Brain microvascular endothelial cell (primary cell): ENCODE measurements at places on chromosomes 5 and 9.

DNA sequence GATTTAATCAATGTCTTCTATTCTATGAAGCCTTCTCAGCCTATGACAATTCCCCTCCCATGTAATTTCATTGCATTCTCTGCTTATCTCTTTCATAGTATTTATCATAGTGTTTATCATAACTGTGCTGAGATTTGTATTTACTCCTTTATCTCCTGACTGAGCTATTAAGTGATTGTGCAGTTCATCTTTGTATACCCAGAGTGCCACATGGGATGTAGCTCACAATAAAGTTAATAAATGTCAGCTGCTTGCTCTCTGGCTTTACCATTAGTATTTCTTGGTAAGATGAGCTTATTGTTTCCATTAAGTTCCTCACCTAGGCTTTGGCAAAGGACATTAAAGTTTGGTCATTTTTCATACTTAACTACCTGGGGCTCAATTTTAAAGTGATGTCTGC lies 275.1 kb upstream of the MPDZ start:
- DNase-seq = no peak

- no peak for DNase-seq
These were observed 169.2 kb upstream of the RGMB start for GRCh38 chr5:98604301-98604700.

DNA sequence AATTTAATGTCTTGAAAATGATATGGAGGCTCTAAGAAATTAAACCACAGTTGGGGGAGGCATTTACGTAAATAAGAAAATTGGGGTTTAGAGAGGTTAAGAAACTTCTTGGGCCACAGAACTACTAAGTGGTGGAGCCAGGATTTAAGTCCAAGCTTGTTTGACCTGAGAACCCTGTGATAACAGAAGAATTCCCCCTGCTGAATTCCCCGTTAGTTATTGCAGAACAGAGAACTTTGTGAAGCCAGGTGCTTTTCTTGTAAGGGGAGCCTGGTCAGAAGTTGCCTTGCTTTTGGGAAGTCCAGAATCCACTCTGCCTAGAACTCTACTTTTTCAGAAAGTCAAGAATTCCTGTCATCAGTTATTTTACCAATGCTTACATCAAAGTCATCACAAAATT lies 309.3 kb upstream of the SEMA6A start:
- no peak for DNase-seq

DNA sequence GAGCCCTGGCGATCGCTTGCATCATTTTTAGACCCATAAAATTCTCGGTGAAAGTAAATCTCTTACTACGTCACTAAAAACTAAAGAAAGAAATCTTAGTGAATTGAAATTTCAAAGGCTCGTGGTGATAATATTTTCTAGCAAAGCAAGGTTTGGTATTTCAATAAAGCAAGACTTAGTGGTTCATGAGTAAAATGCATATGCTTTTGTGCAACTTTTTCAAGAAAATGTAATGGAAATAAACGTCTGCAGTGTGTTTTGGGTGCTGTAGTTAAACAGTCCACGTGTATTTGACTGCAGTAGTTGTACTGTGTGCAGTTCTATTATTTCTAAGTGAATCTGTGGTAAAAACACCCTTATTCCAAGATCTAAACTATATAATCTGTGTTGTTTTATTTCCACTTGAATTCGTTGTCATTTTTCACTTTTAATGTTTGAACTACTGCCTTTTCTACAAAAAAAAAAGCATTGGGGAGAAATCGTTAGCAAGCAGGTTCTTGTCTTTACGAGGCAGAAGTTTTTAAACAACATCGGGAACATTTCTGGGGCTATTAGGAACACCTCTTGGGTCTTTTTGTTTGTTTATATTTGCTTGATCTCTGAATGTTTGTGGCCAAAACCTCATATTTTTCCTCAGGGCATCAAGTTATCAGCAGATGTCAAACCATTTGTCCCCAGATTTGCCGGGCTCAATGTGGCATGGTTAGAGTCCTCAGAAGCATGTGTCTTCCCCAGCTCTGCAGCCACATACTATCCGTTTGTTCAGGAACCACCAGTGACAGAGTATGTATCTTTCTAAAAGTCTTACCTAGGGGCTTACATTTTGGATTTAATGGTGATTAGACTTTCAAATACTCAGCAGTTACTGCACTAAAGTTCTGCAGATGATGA lies 960 bp downstream of the SECISBP2 start:
- DNase-seq = no peak

DNA sequence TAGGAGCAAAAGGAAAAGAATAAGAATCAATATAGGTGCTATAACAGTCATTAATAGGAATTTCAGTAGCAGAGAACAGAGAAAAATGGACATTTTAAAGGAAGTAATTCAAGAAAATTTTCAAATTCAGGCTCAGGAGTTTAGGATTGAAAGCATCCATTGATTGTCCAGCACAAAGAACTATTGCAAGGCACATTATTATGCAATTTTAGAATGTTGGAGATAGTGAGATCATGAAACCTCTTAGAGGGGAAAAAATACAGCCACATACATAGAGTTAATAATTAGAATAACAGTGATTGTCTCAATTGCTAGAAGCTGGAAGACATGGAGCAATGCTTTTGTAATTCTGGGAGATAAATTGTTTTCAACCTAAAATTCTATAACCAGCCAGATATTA lies 31.5 kb downstream of the CNTLN start:
- no peak for DNase-seq

- peak; percentile 36 for DNase-seq
These were observed 9.9 kb upstream of the HSPA4 start for GRCh38 chr5:133041910-133042309.

DNA sequence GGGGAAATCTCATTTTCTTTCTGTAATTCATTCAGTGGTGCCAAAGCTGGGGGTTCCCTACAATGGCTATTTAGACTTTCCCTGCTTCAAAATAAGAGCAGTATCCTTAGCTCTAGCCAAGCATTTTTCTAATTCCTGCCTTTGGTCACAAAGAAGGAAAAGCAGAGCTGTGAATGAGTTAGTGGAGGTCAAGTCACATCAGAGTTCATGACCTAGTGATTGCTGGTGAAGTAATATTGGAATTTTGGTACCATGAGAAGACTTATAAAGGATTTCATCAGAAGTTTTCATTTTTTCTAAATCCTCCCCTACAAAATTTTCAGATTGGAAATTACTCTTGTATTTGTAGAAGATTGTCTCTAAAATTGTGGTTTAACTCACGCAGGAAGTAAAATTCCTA lies 28.0 kb downstream of the DNAJC21 start:
- no peak for DNase-seq

DNA sequence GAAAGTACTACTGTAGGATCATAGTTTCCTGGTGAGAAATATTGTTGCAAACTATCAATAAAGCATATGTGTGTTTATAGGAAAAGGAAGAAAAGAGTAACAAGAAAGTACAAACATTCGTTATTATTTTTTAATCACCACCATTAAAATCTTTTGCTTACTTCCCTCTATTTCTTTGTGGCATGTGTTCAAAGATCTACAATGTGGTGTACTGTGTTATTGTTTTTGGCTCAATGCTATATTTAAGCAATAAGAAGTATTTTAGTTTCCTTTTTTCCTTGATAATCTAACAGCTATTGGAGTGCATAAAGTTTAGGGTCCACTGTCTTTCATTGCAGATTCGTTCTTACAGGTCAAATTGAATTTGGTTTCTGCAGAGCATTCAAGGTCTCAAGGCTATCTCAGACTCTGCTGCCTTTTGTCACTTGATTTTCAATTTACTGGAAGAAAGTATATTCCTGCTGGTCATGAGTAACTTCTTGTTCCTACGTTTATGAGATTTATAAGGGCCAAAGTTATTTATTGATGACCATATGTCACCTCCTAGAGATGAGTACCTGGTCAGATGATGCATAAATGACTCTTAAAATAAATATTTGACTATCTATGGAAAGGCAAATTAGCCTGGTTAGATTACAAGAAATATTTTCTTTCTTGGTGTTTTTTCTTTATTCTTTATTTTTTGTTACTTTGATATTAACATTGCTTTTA lies 323.0 kb downstream of the TMEM167A start:
- no peak for DNase-seq

DNA sequence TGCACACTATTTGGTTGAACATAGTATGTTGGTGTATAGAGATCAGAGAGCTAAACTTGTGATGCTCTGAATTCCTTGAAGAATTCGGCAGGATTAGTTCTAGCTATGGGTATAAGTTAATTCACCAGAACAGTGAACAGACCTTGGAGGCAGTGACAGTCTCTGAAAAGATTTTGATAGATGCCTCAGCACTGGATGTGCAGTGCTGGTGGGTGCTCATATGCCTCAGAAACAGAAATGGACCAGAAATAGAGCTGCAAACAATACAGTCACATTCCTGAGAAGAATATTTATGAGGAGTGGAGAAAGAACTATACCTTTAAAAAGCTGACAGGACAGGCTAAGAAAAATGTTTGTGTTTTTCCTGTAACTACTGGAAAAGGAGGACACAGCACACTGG lies 747.7 kb downstream of the KCTD16 start:
- DNase-seq = no peak

- peak; percentile 97 for DNase-seq
These were observed 7.3 kb downstream of the SRFBP1 start for GRCh38 chr5:121968910-121969607.

DNA sequence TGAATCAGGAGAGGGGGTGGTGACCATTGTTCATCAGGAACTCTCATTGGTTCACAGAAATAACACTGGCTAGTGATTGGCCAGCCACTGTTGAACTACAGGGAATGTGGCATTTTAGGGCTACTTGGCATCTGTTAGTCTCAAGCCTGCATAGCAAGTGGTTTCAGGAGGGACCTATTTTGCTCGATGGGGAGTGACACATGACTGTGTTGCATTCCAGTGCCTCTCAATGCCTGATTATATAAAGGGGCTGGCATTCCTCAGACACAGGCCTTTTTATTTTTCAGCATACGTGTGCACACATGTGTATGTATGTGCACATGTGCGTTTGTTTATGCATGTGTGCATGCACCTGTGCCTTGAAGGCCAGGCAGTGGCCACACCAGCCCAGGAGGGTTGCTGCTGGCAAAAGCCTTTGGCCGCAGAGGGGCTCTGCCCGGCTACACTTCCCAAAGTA lies 23.2 kb downstream of the FGD3 start:
- peak; percentile 18 for DNase-seq

GRCh38 chr9:91044354-91044753 lies 242.7 kb downstream of the SYK start:
- no peak for DNase-seq

GRCh38 chr5:40932766-40933165 lies 23.5 kb downstream of the C7 start:
- DNase-seq = no peak

DNA sequence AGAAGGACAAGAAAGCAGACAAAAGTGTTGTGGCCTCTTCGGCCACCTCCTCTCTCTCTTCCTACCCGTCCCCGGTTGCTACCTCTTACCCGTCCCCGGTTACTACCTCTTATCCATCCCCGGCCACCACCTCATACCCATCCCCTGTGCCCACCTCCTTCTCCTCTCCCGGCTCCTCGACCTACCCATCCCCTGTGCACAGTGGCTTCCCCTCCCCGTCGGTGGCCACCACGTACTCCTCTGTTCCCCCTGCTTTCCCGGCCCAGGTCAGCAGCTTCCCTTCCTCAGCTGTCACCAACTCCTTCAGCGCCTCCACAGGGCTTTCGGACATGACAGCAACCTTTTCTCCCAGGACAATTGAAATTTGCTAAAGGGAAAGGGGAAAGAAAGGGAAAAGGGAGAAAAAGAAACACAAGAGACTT lies 2.4 kb downstream of the EGR1 start:
- no peak for DNase-seq

- DNase-seq = no peak
These were observed 517.9 kb upstream of the ITGA1 start for GRCh38 chr5:52269859-52270258.

- no peak for DNase-seq
These were observed 193.1 kb downstream of the GLIS3 start for GRCh38 chr9:4106760-4107143.

DNA sequence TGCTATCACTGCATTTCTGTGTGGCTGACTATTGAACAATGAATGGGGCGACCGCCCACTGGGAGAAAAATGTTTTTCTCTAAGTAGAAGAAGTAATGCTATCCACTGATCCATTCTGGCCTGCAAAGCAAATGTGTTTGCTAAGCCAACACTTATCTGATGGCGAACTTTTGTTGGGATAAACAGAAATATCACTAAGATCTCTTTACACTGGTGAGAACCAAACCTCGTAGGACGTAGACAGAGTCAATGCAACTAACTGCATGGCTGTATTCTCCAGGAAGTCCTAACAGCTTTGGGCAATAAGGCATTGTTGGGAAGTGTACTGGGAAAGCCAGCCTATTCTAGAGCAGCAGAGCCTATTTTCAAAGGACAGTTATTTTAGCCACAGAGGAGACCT lies 77.7 kb downstream of the ANKH start:
- DNase-seq = no peak

DNA sequence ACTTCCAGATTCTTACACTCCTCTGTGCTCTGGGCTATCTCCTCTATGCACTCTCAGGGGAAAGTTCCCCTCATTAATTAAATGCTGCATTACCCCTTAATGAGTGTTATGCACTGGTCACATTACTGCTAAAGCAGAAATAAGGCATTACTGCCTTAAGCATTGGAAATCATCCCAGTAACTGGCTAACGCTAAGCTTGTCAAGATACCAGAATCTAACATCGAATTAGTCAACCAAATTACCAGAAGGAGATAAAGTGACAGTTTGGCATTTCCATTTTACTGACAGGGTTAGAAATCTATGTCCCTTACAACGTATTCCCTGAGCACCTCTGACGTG lies 69.5 kb upstream of the FAM169A start:
- DNase-seq = no peak

DNA sequence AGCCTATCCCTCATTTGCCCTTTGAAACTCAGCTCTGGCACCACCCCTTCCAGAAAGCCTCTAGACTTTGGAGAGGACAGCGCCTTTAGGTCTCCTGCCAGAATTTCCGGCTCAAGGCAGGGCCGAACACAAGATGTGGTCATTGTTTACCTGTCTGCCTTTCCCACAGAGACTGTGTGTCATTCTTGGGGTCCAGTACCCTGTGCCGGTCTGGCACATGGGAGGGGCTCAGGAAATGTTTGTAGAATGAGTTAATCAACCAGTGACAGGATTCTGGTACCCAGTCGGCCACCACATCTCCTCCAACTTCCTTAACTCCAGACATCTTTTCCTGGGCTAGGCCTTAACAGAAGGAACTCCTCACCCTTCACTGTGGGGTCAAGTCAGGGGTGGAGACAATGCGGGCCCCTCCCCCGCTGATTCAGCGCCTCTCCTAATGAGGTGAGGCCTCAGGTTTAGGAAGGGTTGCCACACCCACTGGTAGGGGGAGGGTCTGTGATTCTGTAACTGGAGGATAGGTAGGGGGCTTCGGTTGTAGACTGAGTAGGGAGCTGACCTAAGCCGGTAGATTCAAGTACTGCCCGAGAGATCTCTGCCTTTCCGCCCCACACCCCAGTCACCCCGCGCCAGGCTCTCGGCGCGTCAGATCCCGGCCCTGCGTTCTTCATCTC lies 29.3 kb downstream of the PCDH1 start:
- DNase-seq = peak; percentile 35

GRCh38 chr9:85536514-85536913 lies 205.2 kb downstream of the AGTPBP1 start:
- DNase-seq = no peak

DNA sequence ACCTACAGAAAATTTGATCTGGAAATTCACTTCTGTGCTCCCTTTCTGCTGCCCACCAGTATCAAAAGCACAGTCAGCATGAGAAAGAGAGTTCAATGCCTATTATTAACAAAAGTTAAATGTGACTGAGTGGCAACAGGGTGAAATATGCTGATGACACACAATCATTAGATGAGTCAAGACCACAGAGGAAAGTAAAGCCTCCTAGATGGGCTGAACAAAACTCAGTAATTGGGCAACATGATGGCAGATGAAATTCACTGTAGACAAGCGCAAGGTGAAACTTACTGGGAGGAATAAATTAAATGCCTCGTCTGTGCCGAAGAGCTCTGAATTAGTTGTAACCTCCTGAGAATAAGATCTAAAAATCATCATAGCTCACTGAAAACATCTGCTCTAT lies 752.8 kb downstream of the IRX1 start:
- DNase-seq = no peak
